ENCODE measurements at places on chromosomes 13 and 19.

GRCh38 chr13:75103976-75104375 lies 378.0 kb downstream of the TBC1D4 start:
- no peak for DNase-seq

- no peak for DNase-seq
These were observed 4.1 kb downstream of the IER2 start for GRCh38 chr19:13154241-13154778.

DNA sequence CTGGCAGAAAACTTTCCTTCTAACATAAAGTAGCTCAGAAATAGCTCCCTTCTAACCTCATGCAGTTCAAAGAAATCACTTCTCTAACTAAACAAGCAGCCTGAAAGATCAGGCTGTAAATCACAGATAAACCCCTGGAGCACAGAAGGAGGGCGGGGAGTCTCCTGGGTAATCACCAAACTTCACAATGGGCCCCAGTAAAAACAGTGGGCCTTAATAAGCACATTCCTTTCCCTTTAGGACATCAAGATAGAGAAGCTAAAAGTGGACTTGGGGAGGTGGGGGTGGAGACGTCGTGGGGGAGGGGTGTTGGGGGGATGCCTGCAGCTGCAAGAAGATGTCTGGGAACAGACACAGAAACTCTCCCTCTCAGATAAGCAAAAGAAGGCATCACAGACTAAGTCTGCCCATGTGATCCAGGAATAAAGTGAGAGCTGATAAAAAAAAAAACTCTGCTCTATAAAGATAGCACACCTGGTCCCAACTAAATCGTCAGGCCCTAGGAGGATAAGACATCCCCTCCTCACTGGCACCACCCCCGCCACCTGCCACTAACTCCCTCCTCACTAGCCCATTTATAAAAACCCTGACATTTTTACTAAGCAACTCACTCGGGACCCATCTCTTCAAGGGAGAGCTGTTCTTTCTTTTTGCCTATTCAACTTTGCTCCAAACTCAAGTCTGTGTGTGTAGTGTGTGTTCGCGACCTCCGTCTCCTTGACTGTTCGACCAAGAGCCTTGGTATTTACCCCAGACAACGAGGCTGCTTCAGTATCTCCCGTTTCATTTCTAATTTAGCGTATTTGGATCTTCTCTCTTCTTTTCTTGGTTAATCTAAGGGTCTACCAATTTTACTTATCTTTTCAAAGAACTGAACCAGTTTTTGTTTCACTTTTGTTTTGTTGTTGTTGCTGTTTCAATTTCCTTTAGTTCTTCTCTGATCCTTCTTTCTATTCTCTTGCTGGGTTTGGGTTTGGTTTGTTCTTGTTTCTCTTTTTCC lies 31.7 kb downstream of the DNAJC15 start:
- no peak for DNase-seq

GRCh38 chr13:40613192-40613818 lies 53.1 kb downstream of the FOXO1 start:
- DNase-seq, result peak; percentile 11

DNA sequence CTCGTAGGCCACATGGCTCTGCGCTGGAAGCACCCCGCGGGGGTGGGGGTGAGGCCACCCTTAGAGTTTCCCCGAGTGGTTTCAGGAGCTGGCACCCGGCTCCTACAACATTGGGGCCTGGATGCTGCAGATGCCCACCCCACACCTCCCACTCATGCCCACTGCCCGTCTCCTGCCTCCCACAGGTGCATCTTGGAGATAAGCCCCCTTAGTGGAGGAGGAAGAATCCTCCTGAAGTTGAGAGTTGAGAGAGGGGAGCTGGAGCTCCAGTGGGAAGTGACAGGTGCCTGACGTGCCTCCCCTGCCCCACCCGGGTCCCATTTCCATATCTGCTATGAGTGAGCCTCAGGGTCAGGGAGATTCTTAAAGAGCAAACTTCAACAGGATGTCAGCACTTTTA lies 341.3 kb downstream of the TEX29 start:
- DNase-seq, result no peak

GRCh38 chr13:31945202-31945961 lies 86.2 kb upstream of the FRY start:
- DNase-seq, result no peak

- DNase-seq, result no peak
These were observed 25.6 kb upstream of the PCCA start for GRCh38 chr13:100063333-100063732.

DNA sequence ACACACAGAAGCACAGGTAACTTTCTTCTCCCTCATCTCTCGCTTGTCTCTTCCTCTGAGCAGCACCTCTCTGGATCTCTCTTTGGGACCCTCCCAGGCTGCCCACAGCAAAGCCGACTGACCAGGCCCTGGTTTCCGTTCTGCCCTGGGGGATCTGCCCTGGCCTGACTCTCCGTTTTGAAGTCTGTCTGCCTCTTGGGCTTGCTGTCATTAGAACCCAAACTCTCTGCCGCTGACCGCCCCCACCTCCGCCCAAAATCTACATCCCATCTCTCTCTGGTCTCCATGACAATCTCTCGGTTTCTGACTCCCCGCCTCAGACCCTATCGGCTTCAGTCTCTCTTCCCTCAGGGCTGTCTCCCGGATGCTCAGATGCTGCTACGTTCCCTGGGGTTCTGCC lies 6.9 kb downstream of the KCNC3 start:
- no peak for DNase-seq

- no peak for DNase-seq
These were observed 7.9 kb upstream of the JUNB start for GRCh38 chr19:12783291-12783848.

GRCh38 chr13:113297370-113298042 lies 467 bp downstream of the LAMP1 start:
- no peak for DNase-seq

DNA sequence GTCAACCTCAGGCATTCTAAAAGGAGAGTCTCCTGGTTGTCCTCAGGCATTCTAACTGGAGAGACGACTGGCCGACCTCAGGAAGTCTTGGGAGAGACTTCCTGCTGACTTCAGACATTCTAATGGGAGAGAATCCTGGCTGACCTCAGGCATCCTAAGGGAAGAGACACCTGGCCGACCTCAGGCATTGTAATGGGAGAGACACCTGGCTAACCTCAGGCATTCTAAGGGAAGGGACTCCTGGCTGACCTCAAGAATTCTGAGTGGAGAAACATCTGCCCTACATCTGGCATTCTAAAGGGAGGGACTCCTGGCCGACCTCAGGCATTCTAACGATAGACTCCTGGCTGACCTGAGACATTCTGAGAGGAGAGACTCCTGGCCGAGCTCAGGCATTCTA lies 1353.3 kb downstream of the UQCRFS1 start:
- DNase-seq, result no peak

DNA sequence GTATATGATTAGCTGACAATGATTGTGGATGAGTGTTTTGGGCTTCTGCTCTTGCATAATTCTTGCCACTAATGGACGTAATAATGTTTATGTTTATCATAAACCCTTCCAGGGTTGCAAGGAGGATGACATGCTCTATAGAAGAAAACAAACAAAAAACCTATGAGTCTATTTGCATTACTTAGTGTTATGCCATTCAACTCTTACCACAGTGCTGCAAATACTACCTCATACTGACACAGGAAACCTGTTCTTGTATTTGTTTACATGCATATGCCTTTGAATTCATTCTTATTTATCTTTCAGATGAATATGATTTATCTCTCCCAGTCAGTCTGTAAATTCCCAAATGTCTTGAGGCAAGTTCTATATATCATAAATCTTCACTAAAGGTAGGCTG lies 39.6 kb upstream of the FREM2 start:
- DNase-seq, result no peak

DNA sequence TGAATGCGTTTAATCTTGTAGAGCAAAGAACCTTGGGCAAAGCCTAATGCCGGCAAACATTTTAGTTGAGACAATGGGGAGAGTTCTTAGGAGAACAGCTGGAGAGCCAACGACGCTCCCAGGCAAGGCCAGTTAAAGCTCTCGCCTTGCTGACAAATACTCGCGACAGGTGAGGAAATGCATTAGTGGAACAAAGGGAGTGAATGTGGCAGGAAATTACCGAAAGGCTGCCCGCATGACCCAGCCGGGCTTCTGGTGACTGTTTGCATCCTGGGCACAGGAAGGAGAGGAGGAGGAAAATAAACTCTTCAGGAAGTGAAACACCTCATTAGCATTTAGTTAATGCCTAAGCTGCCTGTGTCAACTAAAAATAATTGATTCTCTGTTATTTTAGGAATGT lies 74.6 kb downstream of the SHISA2 start:
- no peak for DNase-seq

- no peak for DNase-seq
These were observed 5.5 kb upstream of the RLN3 start for GRCh38 chr19:14022469-14022868.

GRCh38 chr19:51140441-51140840 lies 1.7 kb upstream of the SIGLEC7 start:
- no peak for DNase-seq

GRCh38 chr19:533364-534058 lies 2.0 kb downstream of the CDC34 start:
- no peak for DNase-seq

- DNase-seq, result no peak
These were observed 38.8 kb downstream of the CARD8 start for GRCh38 chr19:48216933-48217332.

GRCh38 chr13:84569366-84569765 lies 687.1 kb upstream of the SLITRK1 start:
- no peak for DNase-seq

GRCh38 chr13:100088644-100089464 lies at the start of gene PCCA:
Gene PCCA (plus strand): TSS chr13:100089093. CDS start chr13:100089121, 28 bp downstream.
- DNase-seq, result peak; percentile 73

DNA sequence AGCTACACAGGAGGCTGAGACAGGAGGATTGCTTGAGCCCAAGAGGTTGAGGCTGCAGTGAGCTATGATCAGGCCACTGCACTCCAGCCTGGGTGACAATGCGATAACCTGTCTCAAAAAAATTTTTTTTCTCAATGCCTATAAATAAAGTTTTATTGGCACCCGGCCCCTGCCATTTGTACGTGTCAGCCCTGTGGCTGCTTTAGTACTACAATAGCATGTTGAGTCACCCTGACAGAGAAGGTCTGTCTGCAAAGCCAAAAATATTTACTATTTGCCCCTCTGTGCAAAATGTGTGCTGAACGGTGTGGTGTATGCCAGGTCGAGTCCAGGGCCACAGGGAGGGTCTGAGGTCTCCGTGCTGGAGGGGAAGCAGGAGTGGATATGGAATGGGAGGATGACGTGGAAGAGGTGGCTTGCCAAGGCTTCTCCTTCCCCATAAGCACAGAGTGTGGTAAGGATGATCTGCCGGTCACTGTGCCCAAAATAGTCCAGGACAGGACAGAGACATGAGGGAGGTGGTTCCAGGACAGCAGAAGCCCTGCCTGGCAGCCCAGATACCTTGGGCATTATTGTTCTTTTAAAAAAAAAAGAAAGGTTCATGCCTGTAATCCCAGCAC lies 10.0 kb downstream of the NMRK2 start:
- DNase-seq, result no peak

DNA sequence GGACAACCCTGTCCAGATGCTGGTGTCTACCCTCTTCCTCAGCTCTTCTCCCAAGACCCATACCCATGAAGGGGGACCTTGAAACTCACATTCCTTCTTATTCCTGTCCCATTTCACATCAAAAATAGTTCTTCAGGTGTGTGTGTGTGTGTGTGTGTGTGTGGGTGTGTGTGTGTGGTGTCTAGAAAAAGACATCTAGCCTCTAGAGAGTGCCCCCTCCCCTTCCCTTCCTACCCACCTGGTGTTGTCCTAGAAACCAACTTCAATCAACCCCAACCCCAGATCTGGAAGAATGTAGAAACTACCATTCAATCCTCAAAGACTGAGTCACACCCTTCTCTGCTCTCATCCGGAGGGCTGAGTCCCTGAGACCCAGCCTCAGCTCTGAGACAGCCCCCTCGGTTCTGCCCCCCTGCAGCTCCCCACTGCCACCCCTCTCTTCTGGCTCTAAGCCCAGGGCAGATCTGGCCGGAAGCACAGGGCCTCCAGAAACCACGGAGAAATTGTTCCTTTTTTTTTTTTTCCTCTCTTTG lies 3.5 kb downstream of the KCNN4 start:
- DNase-seq, result no peak

GRCh38 chr13:113410472-113411201 lies 42.7 kb downstream of the ADPRHL1 start:
- no peak for DNase-seq

DNA sequence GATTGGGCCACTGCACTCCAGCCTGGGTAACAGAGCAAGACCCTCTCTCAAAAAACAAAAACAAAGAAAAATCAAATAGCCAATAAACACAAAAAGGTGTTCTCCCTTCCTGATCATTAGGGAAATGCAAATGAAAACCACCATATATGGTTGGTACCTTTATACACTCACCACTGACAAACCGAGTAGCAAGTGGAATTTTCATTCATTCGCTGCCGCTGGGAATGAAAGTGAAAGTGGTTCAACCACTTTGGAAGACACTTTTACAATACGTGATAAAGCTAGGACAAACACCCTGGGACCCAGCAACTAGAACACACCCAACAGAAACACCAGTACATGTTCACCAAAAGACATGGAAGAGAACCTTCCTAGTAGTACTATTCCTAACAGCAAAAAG lies 21.0 kb downstream of the GRIK5 start:
- DNase-seq, result no peak

DNA sequence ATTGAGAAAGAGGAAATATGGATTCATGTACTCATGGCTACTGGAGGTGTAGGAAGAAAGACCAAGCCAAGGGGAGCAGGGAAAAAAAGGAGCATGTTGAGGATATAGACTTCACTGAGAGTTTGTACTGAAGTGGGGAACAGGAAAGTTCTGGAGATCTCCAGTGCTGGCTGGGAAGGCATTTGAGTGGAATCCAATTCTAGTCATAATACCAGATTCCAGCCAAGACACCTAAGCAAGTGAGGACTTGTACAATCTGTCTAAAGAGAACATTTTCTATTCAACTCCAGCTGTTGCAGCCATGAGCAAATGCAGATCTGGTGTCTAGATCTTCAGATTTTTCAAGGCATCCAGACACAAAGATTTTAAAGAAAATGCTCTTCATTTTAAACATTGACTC lies 412.5 kb downstream of the OXGR1 start:
- no peak for DNase-seq

- DNase-seq, result no peak
These were observed 25.2 kb downstream of the RXFP2 start for GRCh38 chr13:31764556-31764955.

- no peak for DNase-seq
These were observed 4.0 kb upstream of the HCN2 start for GRCh38 chr19:585551-586110.

GRCh38 chr19:19425170-19425875 lies 19.8 kb downstream of the GATAD2A start:
- DNase-seq, result no peak

DNA sequence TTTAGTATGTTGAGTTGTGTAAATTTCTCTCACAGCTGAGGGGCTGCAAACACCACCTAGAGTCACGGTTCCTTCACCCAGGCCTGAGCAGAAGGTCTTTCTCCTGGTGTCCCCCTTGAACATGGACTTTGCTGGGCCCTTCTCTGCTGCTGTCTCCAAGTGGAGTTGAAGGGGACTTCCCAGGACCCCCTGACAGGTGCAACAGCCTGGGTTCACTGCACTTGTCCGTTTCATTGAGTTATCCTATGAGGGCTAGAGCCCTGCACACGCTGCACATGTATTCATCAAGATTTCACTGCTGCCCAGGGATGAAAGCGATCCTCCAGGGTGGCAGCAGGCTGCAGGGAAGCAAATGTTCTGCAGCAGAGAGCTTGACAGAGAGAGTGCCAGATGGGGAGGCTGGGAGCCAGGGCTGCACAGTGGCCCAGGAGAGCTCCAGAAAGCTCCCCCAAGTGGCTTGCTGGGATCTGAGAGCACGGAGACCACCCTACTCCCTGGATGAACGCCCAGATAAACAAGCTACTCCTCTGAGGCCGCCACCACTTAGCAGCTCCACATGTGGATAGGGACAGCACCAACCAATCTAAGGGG lies 10.3 kb downstream of the TMEM272 start:
- DNase-seq, result no peak

- no peak for DNase-seq
These were observed 501 bp downstream of the SIRT2 start for GRCh38 chr19:38898788-38899446.

Measured in stimulated activated CD4-positive, alpha-beta T cell treated with anti-CD3 and anti-CD28 coated beads, Interleukin-1b, Interleukin-23, amount 100 ng/mL, for 1 hour (primary cell).